ENCODE measurements at places on chromosomes 11 and 22.

DNA sequence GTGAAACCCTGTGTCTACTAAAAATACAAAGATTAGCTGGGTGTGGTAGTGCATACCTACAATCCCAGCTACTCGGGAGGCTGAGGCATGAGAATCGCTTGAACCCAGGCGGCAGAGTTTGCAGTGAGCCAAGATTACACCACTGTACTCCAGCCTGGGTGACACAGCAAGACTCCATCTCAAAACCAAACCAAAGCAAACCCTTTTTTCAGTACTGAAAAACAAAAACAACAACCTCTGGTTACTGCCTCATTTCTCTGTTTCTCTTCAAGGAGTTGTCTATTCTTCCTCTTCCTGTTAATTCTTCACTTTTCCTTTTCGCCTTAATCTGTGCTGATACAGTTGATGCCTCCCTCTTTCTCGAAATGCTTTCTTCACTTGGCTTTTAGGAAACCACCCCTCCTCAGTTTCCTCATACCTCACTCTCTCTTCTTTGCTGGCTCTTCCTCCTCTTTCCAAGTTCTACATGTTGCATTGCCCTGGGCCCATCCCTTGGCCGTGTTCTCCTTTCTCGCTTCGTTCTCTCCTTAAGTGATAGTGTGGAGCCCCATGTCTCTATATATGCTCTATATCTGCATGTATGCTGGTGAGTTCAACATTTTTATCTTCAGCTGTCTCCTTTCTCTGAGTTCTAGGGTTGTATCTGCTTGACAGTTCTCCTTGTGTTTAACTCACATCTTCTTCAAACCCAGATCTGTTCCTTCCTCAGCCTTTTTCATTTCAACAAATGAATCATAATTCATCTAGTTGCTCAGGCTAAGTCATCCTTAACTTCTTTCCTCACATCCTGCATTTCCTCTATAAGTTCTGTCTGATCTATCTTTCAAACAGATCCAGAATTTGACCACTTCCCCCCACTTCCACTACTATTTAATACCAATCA lies 37.1 kb downstream of the NUCB2 start:
- no peak for DNase-seq

GRCh38 chr11:73130181-73130580 lies 11.9 kb downstream of the FCHSD2 start:
- no peak for DNase-seq

GRCh38 chr11:15300341-15300740 lies 185.6 kb downstream of the INSC start:
- DNase-seq: no peak

DNA sequence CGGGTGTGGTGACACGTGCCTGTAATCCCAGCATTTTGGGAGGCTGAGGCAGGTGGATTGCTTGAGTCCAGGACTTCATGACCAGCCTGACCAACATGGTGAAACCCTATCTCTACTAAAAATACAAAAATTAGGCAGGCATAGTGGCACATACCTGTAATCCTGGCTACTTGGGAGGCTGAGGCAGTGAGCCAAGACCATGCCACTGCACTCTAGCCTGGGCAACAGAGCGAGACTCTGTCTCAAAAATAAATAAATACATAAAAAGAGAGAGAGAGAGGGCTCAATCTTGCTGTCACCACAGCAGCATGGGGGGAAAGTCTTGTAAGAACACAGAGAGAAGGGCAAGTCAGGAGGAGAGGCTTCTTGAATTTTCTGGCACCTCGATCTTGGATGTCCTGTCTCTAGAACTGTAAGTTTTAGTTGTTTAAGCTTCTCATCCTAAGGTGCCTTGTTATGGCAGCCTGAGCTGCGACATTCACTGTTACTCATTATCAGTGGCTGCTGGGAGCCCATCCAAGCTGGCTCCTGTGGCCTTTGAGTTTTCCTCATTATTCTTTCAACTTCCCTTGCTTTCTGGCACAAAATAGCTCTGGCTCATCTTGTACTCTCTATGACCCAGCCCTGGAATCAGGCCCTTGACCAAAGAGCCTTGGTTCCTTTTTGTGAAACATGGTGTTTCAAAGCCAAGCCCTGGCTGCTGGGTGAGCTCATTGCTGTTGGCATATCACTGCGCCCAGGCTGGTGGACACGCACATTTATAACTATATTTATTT lies 8.0 kb upstream of the PSMC3 start:
- no peak for DNase-seq

DNA sequence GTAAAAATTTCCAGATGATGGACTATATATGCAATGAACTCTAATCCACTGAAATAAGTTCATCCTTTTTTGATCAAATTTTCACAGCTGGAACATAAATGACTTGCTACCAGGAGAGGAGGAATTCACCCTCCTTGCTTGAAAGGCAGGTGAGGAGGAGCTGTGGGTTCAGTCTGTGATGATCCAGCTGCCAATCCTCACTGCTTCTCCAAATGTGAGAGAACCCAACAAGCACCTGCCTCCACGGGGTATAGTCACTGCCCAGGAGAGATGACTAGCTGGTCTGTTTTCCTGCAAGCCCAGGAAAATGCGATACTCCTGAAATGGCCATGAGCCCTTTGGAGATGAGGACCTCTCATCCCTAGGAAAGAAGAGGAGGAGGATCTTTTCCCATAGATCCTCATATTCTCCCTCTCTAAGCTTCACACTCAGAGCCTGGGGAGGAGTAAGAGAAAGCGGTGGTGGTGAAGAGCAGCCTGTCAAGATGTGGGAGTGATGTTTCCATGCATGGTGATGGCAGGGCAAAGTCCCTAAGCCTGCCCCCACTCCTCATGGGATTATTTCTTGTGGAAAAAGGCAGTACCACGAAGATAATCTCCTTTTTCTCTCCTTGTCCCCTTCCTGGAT lies 77.9 kb upstream of the USP47 start:
- no peak for DNase-seq

DNA sequence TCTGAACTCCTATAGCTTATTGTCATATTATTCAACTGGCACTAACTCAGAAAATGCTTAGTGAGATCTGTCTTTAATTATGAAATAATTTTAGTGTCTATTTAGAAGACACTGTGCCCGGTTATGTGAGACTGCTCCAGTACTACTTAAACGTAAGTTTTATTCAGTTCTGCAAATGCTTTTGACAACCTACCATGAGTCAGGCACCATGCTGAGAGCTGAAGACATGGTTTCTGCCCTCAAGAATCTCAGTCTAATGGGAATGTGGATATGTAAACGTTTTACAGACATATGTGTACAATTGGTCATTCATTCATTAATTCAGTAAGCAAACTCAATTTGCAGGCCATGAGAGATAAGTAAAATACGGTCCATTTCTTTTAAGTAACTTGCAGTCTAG lies 40.0 kb downstream of the DCUN1D5 start:
- DNase-seq: no peak

DNA sequence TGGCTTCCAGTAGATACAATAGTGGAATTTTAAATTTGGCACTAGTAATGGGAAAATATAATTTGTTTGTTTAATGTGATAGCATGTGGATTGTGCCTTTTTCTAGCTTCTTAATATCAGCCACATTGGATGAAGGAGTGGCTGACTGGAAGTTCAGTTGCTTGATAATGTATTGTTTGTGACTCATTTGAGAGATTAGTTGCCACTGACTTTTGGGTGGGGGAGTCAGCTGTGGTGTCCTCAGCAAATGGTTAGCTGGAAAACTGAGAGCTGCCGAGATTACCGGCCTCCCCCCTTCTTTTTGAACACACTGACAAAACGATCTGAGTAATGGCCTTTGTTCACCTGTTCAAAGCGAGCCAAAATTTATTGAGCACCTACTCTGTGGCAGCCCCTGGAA lies 5.5 kb downstream of the JAM3 start:
- DNase-seq: no peak

GRCh38 chr11:95135155-95135554 lies 45.5 kb downstream of the ENDOD1 start:
- DNase-seq: no peak

GRCh38 chr11:59899532-59899931 lies 20.9 kb downstream of the OOSP3 start:
- no peak for DNase-seq

DNA sequence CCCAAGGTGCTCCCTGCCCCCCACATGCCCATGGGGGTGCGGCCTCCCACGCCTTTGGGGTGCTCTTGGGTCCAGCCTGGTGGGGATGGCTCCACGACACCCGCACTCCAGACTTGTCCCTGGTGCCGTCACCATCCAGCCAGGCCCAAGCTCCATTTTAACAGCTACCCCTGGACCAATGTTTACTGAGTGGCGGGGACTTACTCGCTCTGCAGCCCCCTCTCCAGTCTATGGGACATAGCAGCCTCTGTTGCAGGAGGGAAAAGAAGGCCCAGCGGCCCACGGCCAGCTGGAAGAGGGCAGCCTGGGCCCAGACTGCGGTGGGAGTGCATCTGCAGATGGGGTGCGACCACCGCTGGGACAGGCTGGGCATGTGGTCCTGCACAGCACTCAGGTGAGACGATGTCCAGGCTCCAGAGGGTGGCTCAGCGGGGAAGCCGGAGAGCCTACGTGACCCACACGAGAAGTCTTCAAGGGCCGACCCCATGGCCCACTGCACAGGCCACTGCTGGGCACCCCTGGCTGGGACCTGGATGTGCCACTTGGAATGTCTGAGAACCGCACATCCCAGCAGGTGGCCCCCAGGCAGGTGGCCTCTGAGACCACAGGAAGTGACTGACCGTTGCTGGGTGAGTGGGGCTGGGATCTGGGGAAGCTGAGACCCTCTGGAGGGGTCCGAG lies 18.1 kb downstream of the IL17REL start:
- no peak for DNase-seq

DNA sequence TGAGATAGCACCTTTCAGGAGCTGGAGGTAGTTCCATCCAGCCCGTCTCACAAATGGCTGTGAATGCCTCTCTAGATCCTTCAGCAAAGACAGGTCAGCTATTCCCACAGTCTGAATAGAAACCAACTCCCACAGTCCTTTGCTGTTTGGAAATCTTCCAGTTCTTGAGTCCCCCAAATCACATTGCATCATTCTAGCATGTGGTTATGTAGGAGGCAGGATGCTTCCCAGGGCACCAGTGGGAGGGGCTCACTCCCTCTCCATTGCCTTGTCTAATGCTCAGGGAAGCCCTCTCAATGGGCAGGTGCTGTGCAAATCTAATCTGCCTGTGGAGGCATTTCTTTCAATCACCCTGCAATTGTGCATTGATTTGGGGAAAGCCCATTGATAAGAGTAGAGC lies 14.6 kb downstream of the NAV2 start:
- no peak for DNase-seq

DNA sequence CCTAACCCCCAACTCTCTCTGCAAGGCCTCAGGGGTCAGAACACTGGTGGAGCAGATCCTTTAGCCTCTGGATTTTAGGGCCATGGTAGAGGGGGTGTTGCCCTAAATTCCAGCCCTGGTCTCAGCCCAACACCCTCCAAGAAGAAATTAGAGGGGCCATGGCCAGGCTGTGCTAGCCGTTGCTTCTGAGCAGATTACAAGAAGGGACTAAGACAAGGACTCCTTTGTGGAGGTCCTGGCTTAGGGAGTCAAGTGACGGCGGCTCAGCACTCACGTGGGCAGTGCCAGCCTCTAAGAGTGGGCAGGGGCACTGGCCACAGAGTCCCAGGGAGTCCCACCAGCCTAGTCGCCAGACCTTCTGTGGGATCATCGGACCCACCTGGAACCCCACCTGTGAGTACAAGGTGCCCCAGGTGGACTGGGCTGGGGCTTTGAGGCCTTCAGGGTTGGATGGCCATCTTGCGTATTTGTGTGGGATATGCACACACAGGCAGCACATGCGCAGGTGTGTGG lies at the start of gene BEST1:
Gene BEST1, plus strand, starts transcription at position 317 of the 513 bp plus-strand sequence. CDS start 1,456 bp downstream, outside the sequence.
- no peak for DNase-seq

DNA sequence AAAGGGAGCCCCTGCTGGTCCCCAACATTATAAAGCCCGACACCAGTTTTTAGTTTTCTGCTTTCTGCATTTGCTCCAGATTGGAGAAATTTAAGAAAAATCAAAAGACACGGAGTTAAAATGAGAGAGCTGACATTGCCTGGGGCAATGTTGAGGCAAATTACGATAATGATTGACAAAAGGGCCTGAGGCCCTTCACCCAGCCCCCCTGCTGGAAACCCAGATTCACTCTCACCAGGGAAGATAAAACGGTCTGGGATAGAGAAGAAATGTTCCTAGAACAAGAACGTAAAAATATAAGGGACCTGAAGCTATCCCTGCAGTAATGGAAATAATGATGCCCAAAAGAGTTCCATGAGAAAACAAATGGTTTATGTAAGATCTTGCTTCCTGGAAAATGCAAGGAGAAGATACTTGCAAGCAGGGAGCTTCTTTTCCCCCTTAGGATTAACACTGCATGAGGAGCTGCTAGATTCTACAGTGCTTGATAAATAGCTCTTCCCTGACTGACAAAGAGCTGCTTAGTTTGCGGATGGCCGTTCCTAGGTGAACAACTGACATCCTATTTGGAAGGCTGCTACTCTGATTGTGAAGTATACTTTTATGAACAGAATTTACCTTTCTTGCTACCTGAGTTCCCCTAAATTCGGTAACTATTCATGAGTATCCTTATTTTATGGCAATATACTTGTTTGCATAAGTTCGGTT lies 40.6 kb upstream of the GNAZ start:
- no peak for DNase-seq

GRCh38 chr11:67648796-67649613 lies 1.5 kb downstream of the ACY3 start:
- peak; percentile 32 for DNase-seq

- no peak for DNase-seq
Measured at GRCh38 chr11:61072316-61073109, 29.8 kb upstream of the CD5 start.

DNA sequence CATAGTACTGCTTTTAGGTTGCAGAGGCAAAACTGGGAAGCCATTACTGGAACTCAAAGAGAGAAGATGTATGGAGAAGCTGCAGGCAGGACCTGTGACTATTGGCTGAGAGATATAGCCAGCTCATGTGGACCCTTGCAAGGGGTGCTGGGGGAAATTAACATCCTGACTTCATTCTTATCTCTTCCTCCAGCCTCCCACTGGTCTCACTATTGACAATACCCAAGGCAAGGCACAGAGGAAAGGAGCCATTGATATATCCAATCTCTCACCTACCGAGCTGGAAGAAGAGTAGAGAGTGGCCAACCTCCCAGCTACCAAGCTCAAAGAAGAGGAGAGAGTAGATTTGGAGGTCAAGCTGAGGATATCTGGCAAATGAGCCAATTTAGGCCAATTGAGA lies 36.8 kb upstream of the ZBED5 start:
- no peak for DNase-seq

DNA sequence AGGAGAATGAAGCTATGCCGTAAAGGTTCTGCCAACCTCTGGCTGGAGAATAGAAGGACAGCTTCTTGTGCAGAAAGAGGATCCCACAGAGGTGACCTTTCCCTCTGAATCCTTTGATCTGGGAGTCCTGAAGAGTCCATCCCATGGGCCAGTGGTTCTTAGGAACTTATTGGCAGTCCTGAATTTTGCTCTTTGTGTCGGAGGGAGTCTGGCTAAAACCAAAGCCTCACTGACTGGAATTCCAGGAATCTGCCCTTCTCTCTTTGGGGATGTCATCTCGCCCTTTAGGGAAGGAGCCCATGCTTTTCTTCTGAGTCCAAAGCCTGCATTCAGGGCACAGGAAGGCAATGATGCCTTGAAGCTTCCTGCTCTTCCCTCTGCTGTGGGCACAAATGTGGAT lies 45.5 kb downstream of the PKNOX2 start:
- no peak for DNase-seq
